Sigmoid colon (tissue), 7 donors: ENCODE measurements at places on chromosomes 12 and 14.
A peak's percentile ranks its signal among the peaks of the same experiment; 100 is the strongest.

- no peak for DNase-seq
Measured at GRCh38 chr12:115983226-115983798, 294.2 kb downstream of the MED13L start.

GRCh38 chr14:105198588-105198987, 17.5 kb upstream of the NUDT14 start:
- no peak for DNase-seq

GRCh38 chr12:71162832-71163763, 5.3 kb upstream of the TSPAN8 start:
- no peak for DNase-seq

- peak; percentile 53 for DNase-seq
Measured at GRCh38 chr12:6311822-6312528, 1.5 kb downstream of the PLEKHG6 start.

- DNase-seq, result no peak
Measured at GRCh38 chr12:54395545-54395944, 11.0 kb upstream of the ZNF385A start.
